ENCODE measurements at places on chromosomes 3 and 15.
A peak's percentile ranks its signal among the peaks of the same experiment; 100 is the strongest.

GRCh38 chr15:42594095-42594494, 18.7 kb downstream of the STARD9 start:
- DNase-seq = no peak

DNA sequence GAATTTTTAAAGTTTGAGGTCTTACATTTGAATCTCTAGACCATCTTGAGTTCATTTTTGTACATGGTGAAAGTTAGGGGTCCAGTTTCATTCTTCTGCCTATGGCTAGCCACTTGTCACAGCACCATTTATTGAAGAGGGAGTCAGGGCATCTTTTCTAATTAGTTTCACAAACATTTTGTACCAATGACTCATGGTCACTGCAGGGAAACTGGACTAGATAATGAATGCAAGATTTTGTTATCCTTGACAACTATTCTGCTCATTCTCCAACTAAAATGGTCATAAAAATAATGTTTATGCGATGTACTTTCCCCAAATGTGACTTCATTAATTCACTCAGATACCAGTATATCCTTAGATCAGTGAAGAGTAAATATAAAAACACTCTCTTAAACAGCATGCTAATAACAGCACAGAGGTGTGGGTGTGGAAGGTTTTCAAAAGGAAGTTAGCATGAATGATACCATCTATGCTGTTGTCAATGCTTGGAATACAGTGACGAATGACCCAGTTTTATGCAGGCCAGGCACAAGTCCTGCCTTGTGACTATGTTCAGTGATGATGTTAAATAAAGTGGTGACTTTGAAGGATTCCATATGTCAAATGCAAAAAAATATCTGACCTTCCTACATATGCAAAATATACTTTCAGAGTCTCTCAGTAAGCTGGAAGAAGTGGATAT, 314.9 kb upstream of the TMCO5A start:
- no peak for DNase-seq

DNA sequence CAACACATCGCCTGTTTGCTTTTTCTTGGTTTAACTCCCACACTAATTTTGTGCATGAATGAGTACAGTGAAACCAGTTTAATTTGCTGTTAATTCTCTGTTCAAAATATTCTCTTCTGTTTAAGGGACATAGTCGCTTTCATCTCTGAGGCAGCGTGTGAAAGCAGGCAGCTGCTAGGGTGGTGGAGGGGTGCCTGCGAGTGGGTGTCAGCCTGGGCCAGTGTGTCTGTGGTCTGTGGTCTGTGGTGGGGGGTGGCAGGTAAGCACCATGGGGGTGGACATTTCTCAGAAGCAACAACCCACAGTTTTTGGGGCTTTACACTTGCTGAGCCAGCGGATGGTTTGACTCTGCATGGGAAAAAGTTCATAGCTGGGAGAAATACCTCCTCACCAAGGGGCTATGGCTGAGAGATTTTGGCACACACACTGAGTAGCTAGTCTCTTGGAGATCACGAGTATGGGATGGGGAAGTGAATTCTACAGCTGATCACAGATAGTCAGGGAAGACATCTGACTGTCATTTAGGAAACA, 109.2 kb downstream of the EPHB1 start:
- no peak for DNase-seq

DNA sequence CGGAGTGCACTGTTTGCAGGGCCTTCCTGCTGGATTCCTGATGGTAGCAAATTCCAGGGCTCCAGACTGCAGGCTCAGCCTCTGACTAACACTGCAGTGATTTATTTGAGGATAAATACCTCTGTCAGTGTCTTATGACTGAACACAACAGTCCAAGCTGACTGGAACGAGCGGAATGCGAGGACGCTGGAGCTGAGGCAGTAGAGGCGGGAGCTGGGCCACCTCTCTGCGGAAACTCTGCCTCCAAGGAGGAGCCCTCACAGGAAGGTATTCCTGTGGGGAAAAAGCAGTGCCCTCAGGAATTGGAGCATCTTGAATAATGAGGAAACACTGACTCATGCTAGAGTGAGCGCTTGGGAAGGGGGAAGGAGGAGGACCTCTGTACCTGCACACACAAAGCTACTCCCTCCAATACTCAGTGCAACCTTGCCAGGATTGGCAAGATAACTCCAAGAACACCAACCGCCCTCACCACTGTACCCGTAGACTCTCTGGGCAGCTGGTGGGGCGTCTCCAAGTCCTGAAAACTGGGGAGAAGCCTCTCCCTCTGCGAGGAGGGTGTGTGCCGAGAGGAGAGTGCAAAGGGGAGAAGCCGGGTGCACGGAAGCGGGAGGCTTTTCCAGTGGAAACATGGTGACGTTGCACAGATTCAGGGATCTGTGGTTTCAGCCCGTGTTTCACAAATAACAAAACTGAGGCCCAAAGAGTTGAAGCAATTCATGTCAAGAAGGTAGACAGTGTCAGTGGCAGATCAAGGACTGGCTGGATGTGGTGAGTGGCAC, 43.0 kb downstream of the VGLL4 start:
- peak; percentile 84 for DNase-seq

DNA sequence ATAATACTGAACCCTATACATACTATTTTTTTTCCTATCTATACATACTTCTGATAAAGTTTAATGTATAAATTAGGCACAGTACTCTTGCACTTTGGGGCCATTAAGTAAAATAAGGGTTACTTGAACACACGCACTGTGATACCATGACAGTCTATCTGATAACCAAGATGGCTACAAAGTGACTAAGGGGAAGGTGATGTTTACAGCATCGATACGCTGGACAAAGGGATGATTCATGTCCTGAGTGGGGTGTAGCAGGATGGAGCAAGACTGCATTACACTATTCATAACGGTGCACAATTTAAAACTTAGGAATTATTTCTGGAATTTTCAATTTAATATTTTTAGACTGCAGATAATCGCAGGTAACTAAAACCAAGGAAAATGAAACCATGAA, 30.0 kb upstream of the SLC2A2 start:
- no peak for DNase-seq

- no peak for DNase-seq
Measured at GRCh38 chr3:8911781-8912180, 51.5 kb downstream of the RAD18 start.

DNA sequence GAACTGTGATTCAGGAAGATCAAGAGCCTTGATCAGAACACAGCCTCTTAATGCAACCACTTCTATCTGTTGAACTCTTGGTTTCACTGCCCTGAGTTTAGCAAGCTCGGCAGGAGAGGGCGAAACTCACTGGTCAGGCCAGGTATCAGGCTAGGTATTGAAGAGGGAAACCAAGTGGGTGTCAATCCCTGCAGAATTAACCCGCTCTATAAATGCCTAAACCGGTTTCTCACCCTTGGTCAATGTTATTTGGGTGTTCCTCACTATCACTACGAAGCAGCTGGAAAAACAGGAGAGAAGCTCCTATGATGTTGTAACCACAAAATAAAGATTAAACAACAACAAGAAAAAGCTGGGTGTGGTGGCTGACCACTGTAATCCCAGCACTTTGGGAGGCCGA, 23.9 kb downstream of the LIPH start:
- DNase-seq = no peak

GRCh38 chr3:195821403-195822130, 9.8 kb upstream of the MUC4 start:
- DNase-seq = peak; percentile 13

GRCh38 chr3:82080792-82081191, 319.3 kb upstream of the GBE1 start:
- no peak for DNase-seq

GRCh38 chr3:126100634-126101301, 16.8 kb upstream of the SLC41A3 start:
- peak; percentile 53 for DNase-seq
